ENCODE measurements at places on chromosomes 3 and 15.

- DNase-seq, result no peak
These were observed 173.7 kb downstream of the B3GALNT1 start for GRCh38 chr3:160931474-160931873.

GRCh38 chr15:59200560-59200959, 6.1 kb upstream of the LDHAL6B start:
- DNase-seq, result no peak

- no peak for DNase-seq
These were observed 26.2 kb upstream of the RASGRF1 start for GRCh38 chr15:79116771-79117170.

- DNase-seq, result no peak
These were observed 34.3 kb downstream of the TLE3 start for GRCh38 chr15:70063261-70063925.

DNA sequence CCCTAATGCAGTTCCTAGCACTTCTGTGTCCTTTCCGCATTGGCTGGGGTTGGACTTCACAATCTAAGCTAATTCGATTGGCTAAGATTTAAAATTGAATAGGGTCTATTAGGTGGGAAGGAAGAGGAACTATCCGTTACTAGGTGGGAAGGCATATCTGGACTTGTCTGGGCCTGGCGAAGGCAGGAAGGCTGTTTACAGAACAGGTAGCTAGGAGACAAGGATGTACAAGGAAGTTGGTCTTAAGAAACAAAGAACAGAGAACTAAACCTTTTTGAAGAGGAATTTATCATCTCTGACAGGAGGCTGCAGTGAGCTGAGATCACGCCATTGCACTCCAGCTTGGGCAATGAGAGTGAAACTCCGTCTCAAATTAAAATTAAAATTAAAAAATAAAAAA, 17.3 kb upstream of the ATG7 start:
- no peak for DNase-seq

DNA sequence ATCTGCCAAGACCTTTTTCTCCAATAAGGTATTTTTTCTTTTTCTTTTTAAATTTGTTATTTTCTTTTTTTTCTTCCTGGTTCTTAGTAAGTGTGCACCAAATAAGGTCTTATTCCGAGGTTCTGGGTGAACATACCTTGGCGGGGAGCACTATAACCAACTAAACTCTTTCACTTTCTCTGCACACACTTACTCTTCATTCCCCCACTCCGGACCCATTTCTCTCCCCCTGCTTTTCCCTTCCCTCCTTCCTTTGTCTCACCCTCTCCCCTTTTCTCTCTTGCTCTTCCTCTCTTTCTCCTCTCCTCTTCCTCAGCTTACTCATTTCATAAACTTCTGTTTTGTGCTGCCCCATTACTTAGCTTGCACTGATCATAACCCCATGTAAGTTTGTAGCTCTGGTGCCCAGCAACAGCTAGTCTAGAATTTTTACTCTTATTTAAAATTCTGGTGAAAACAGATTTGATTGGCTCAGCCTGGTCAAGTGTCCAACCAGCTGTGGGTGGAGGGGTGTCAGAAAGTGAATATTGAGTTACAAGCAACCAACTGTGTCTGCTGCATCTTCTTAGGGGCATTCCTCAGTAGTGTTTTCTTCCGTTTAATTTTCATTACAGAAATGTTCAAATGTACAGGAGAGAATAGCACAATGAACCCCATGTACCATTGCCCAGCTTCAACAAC, 297.5 kb downstream of the SHQ1 start:
- no peak for DNase-seq

GRCh38 chr3:17747890-17748247, 5.4 kb upstream of the TBC1D5 start:
- DNase-seq, result no peak

- DNase-seq, result no peak
These were observed 22.7 kb downstream of the GOLGA6L2 start for GRCh38 chr15:23424111-23424904.
